Gastroesophageal sphincter (tissue), 4 donors: ENCODE measurements at places on chromosomes 3 and 15. TPM values are rescaled to one million over a fixed set of nuclear protein-coding genes. Genes with fewer than 3 reads are reported as not detected.

ACKR2 gene
- 9.3 TPM for total RNA-seq

SLC22A13 gene
- 1.3 TPM for total RNA-seq

C3orf62 gene
- 14.9 TPM for total RNA-seq

ADGRG7 gene
- total RNA-seq, result 0.13 TPM

DNA sequence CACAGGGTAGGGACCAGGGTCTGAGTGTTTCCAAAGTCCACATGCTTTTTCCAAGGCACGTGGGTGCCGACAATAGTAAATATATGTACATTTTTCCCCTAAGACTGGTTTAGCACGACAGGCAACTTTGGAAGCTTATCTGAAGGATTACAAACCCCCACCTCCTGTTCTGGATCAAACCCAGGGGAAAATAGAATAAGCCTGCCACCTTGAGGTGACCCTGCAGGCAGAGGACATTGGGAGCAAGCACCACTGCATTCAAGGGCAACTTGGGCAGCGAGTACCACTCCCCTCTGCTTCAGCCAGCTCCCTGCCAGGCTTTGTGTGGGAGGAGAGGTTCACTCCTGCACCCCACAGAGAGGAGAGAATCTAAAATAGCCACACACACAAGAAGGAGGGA, 44.8 kb downstream of the KBTBD12 start:
- no peak for ATAC-seq

DNA sequence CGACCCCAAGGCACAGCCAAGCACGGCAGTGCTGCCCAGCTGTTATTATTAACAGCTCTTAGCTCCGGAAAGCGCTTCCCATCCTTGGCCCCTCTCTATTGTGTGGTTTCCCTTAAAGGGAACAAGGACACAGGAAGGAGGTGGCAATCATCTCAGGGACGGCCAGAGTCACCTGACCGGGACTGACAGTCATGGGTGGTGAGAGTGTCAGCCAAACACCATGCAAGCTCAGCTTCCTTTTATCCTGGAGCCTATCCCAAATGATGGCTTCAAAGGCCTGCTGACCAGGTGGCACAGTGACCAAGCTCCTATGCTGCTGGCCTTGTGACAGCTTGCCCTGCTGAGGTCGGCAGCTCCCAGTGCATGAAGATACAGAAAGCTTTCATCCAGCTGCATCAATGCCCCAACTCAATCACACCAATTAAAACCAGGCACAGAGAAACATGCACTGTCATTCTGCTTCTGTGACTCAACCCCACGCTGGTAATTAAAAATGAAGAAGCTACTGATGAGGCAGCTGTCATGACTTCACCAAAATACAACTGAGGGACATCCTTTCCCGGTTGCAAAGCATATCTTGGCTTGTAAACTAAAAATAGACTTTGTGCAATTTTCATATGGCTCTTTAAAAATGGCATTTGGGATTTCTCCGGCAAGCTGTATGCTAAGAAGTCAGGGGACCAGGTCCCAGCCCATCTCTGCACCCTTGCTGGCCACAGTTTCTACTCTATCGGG, 34.0 kb downstream of the PCSK6 start:
- ATAC-seq, result no peak

GRCh38 chr15:67050062-67050461, 15.3 kb upstream of the SMAD3 start:
- ATAC-seq, result peak; percentile 64
